Naive thymus-derived CD4-positive, alpha-beta T cell (primary cell): ENCODE measurements at places on chromosomes 4 and X. TPM values are rescaled to one million over a fixed set of nuclear protein-coding genes. Genes with fewer than 3 reads are reported as not detected.

DNA sequence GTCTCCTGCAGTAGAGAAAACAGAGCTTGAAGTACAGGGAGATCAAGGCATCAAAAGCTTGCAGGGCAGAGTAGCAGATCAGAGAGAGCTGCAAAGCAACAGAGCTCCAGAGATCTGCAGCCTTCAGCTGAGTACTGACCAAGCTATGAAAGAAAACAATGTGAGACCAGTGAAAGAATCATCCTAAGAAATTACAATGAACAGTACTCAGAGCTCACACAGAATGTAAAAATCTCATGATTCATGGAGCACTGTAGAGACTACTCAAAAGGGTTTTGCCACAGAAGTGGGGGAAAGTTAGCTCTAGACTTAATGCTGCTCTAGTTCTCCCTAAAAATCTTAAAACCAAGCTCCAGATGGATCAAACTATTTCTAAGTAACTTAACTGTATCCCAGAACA lies 80.0 kb upstream of the MAB21L2 start:
- H3K36me3 ChIP-seq = no peaks in the 10 kb centered on the region
- H3K4me1 ChIP-seq = no peaks in the 10 kb centered on the region
- H3K27me3 ChIP-seq = no peaks in the 10 kb centered on the region
- DNase-seq = no peak

GRCh38 chrX:32877592-32877991 lies 333.8 kb downstream of the DMD start:
- H3K27ac ChIP-seq = no peak overlapping the region
- DNase-seq = no peak
- H3K4me1 ChIP-seq = no peaks in the 10 kb centered on the region
- no peaks in the 10 kb centered on the region for H3K27me3 ChIP-seq

- H3K27me3 ChIP-seq = no peaks in the 10 kb centered on the region
- no peaks in the 10 kb centered on the region for H3K4me1 ChIP-seq
- peak overlapping the region; percentile 88 for H3K27ac ChIP-seq
- peaks cover 9% of the 10 kb centered on the region for H3K36me3 ChIP-seq
Measured at GRCh38 chrX:108091878-108092291, 307 bp downstream of the ATG4A start.

The HTN1 gene
- not detected for total RNA-seq

- no peaks in the 10 kb centered on the region for H3K4me1 ChIP-seq
- H3K36me3 ChIP-seq = no peaks in the 10 kb centered on the region
- H3K27ac ChIP-seq = no peak overlapping the region
Measured at GRCh38 chr4:173859091-173859713, 329.2 kb upstream of the HAND2 start.

DNA sequence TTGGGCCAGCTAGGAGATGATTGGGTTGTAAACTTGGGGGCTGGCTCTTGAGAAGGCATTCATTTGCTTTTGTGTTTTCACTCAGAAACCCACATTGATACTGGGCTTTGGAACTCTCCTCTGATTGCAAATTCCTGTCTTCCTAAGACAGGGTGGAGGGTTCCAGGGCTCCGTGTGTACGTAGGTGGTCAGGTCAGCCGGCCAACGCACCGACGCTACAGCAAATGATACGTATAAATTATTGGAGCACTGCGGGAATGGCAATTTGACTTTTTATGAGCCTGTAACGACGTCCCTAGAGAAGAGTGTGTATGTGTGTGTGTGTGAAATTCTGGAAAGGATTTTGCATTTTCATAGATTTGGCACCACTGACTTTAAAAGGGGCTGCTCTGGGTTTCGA lies 236.9 kb downstream of the SHOX start:
- no peak overlapping the region for H3K27ac ChIP-seq
- H3K4me3 ChIP-seq = no peak overlapping the region
- no peaks in the 10 kb centered on the region for H3K4me1 ChIP-seq
- DNase-seq = no peak
- no peaks in the 10 kb centered on the region for H3K27me3 ChIP-seq

DNA sequence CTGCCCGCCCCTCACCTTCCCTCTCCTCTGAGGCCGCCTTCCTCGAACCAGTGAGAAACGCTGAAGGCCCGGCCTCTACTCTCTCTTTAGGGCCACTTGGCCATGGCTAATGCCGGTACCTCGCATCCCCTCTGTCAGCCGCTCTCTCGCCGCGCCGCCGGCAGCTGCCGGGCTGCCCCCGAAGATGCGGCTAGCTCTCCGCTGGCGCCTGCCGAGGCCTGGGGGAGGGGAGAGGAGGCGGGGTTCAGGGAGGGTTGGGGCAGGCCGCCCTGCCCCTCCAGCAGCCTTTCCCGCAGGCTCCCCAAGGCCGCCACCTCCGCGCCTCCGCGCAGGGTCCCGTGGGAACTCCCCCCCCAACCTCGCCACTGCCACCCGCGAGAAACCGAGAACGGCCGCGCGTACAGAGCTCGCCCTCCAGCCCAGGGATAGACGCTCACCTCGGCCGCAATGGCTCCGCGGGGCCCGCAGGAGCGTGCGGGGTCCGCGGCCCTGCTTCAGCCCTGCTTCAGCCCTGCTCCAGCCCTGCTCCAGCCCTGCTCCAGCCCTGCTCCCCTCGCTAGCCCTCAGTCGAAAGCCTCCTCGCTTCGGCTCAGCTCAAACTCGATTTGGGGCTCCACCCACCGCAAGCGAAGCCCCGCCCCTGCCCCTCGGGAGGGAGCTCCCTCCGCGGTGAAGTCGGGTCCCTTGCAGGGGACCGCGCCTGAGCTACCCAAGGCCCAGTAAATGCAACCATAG lies at the start of gene HUWE1:
Gene HUWE1, minus strand, starts transcription at position 569 of the 735 bp plus-strand sequence. CDS start 32,612 bp downstream, outside the sequence.
- DNase-seq = peak; percentile 73
- H3K27me3 ChIP-seq = no peaks in the 10 kb centered on the region
- H3K4me1 ChIP-seq = peaks cover 5% of the 10 kb centered on the region
- peak within 1 kb of the TSS; percentile 89 for H3K27ac ChIP-seq
- peak within 1 kb of the TSS; percentile 43 for H3K4me3 ChIP-seq
- no peaks in the 10 kb centered on the region for H3K36me3 ChIP-seq

DNA sequence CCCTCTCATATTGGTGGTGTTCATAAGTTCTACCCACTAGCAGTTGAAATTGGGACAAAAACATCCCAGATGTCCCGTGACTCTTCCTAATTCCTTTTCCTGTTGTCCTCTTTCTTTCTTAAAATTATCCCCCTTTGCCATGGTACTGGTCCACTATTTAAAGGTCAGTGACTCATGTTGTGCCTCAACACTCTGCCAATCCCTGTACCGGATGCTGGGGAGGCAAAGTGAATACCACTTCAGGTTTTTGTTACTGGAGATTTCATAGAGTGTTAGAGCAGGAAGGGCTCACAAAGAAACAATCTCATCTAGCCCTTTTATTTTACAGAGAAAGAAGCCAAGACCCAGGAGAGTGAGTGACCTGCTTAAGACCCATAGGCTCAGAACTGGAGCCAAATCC lies 24.6 kb downstream of the SEPTIN11 start:
- H3K27me3 ChIP-seq = no peaks in the 10 kb centered on the region
- no peak overlapping the region for H3K27ac ChIP-seq
- DNase-seq = no peak
- no peaks in the 10 kb centered on the region for H3K36me3 ChIP-seq

- H3K27me3 ChIP-seq = no peaks in the 10 kb centered on the region
- H3K27ac ChIP-seq = no peak overlapping the region
- no peaks in the 10 kb centered on the region for H3K4me1 ChIP-seq
- no peak for DNase-seq
- no peaks in the 10 kb centered on the region for H3K36me3 ChIP-seq
- H3K4me3 ChIP-seq = no peak overlapping the region
Measured at GRCh38 chrX:46311581-46312120, 233.6 kb downstream of the ZNF674 start.

DNA sequence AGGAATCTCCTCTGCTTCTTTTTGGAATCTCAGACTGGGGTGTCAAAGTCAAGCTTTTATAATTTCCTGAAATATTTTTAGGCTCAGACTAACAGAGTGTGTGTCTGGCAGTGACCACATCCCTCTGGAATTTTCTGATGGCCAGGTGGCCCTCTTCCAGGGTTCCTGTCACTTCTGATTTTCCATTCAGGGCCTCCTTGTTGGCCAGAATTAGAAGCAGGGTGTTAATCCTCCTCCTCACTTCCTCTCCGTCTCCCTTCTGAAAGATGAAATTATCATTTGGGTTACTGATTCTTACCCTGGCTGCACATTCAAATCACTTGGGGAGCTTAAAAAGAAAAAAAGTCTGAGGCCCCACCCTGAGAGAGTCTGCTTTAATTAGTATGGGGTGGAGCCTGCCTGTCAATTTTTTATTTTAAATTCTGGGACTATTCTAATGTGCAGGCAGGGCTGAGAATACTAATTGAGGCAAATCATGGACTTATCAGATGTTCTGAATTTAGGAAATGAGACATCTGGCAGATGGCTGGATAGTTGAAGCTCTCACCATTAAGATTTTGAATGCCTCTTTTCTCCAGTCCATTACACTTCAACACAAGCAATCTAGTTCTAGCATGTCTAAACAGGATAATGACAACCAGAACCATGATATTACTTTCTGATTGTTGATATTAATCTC lies 43.2 kb downstream of the HAND2 start:
- H3K4me1 ChIP-seq = no peaks in the 10 kb centered on the region
- H3K27me3 ChIP-seq = no peaks in the 10 kb centered on the region
- no peak overlapping the region for H3K27ac ChIP-seq
- DNase-seq = no peak
- no peak overlapping the region for H3K4me3 ChIP-seq
- H3K36me3 ChIP-seq = no peaks in the 10 kb centered on the region

- no peak overlapping the region for H3K4me3 ChIP-seq
- H3K27me3 ChIP-seq = no peaks in the 10 kb centered on the region
- no peak overlapping the region for H3K27ac ChIP-seq
- no peak for DNase-seq
- no peaks in the 10 kb centered on the region for H3K36me3 ChIP-seq
- no peaks in the 10 kb centered on the region for H3K4me1 ChIP-seq
Measured at GRCh38 chrX:153405426-153405825, 4.3 kb upstream of the PNMA6E start.

- no peak overlapping the region for H3K4me3 ChIP-seq
- DNase-seq = no peak
- H3K4me1 ChIP-seq = no peaks in the 10 kb centered on the region
- H3K27me3 ChIP-seq = no peaks in the 10 kb centered on the region
Measured at GRCh38 chr4:165844161-165844560, 28.9 kb upstream of the TLL1 start.

The CDKL2 gene
- 0.24 and 0.41 TPM in 2 replicates for total RNA-seq

The UCHL1 gene
- not detected for total RNA-seq

The GAGE13 gene
- not detected for total RNA-seq

DNA sequence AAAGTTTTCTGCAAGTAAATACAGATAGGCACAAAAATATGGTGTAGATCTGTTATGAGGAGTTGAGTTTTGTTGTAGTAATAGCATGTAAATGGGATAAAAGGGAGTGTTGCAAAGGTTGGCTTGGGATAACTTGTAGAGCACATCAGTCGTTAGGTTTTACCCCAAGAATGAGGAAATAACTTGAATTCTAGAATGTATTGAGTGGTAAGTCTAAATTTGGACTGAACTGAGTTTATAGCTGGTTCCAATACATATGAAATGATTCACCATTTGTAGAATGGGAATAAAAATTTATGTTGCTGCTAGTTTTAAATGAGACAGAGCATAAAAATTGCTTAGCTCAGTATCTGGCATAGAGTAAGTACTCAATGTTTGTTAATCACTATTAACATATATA lies 719.2 kb downstream of the FSTL5 start:
- no peak overlapping the region for H3K4me3 ChIP-seq
- no peak overlapping the region for H3K27ac ChIP-seq
- DNase-seq = no peak

GRCh38 chrX:109847257-109848187 lies 114.5 kb upstream of the ACSL4 start:
- no peak overlapping the region for H3K27ac ChIP-seq
- H3K4me3 ChIP-seq = no peak overlapping the region
- DNase-seq = no peak
- no peaks in the 10 kb centered on the region for H3K4me1 ChIP-seq

The ANKRD50 gene
- 0.65 TPM for total RNA-seq

DNA sequence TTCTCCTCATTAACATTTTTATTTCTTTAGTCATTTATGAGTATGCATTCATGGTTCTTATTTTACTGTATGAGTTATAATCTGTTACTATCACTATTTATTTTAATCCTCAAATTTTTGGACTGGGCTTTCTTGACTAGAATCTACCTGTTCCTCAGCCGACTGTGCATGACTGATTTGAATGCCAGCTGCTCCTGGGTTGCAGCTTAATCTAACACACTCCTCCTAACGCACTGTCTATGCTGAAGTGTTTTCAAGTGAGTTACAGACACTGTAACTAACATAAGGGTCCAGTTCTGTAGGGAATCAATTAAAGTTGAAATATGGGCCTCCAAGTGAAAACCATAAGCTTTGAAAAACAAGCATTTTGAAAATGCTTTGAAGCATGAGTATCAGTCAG lies 137.4 kb upstream of the ARSJ start:
- no peaks in the 10 kb centered on the region for H3K27me3 ChIP-seq
- H3K36me3 ChIP-seq = no peaks in the 10 kb centered on the region
- no peaks in the 10 kb centered on the region for H3K4me1 ChIP-seq
- H3K27ac ChIP-seq = no peak overlapping the region
- H3K4me3 ChIP-seq = no peak overlapping the region

DNA sequence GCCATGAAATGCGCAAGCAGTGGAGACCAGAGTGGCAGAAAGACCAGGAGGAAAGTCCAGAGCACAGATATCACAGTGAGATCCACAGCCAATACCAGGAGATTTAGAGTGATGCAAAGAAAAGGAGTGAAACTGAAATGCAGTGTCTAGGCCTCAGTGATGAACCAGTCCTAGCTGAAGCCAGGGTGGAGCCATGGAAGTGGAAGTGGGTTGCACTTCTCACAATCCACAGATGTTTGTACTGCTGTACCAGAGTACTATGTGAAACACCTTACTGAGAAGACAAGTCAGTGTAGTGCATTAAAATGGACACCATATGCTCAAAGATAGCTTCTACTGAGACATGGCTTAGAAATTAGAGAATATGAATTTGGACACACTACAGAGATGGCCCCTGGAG lies 403.3 kb downstream of the HNRNPD start:
- DNase-seq = no peak
- no peak overlapping the region for H3K4me3 ChIP-seq
- no peak overlapping the region for H3K27ac ChIP-seq
- no peaks in the 10 kb centered on the region for H3K36me3 ChIP-seq
- no peaks in the 10 kb centered on the region for H3K27me3 ChIP-seq

The CXCL1 gene
- not detected in 2 replicates for total RNA-seq

GRCh38 chr4:146488495-146489174 lies 33.1 kb downstream of the SLC10A7 start:
- H3K27ac ChIP-seq = no peak overlapping the region
- no peaks in the 10 kb centered on the region for H3K36me3 ChIP-seq
- H3K27me3 ChIP-seq = no peaks in the 10 kb centered on the region
- no peaks in the 10 kb centered on the region for H3K4me1 ChIP-seq
- no peak for DNase-seq
- no peak overlapping the region for H3K4me3 ChIP-seq

DNA sequence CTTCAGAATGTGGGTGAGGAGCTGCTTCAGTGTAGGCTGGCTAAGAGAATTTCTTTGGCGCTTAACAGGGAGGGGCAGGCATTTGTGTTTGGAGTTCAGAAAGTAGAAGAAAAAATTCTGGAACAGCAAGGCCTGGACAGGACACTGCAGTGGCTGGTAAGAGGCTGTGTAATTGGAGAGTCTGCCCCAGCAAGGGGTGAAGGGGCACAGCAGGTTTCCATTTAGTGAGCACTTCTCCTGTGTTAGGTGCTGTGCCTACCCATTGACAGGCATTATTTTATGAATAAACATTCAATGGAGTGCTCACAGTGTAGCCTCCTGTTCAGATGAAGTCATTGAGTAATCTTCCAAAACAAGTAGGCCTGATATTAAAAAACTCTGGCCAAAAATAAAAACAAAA lies 10.7 kb upstream of the CPE start:
- no peaks in the 10 kb centered on the region for H3K4me1 ChIP-seq
- H3K36me3 ChIP-seq = no peaks in the 10 kb centered on the region
- no peak for DNase-seq
- H3K4me3 ChIP-seq = no peak overlapping the region
- no peaks in the 10 kb centered on the region for H3K27me3 ChIP-seq
